ENCODE measurements at places on chromosomes 16 and 17.

DNA sequence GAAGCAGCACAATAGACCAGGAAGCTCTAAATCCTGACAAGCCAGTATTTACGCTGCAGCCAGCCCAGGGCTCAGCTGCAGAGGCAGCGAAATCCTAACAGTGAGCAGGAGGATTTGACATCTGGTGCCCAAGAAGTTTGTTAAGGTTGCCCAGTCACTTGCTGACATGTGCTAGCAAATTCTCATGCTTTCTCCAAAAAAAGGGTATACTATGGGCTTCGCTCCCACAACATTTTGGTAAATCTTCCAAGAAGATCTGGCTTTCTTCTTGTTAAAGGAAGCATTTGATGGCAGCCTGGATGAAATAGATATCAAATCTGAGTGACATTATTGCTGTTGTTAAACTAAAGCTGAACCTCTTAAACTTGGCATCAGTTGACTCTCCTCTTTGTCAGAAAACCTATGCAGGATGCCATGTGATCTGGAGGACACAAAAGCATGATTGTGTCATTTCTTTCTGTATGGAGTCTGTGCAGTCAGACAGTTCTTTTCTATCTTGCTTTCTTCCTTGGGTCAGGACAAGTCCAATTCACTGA lies 949.7 kb upstream of the RBFOX1 start:
- no peak for DNase-seq

- DNase-seq, result no peak
These were observed 68.1 kb downstream of the COG7 start for GRCh38 chr16:23384878-23385277.

GRCh38 chr16:87826798-87827587 lies 42.3 kb downstream of the SLC7A5 start:
- no peak for DNase-seq

- no peak for DNase-seq
These were observed 30.2 kb downstream of the SPACA3 start for GRCh38 chr17:33021731-33022408.

DNA sequence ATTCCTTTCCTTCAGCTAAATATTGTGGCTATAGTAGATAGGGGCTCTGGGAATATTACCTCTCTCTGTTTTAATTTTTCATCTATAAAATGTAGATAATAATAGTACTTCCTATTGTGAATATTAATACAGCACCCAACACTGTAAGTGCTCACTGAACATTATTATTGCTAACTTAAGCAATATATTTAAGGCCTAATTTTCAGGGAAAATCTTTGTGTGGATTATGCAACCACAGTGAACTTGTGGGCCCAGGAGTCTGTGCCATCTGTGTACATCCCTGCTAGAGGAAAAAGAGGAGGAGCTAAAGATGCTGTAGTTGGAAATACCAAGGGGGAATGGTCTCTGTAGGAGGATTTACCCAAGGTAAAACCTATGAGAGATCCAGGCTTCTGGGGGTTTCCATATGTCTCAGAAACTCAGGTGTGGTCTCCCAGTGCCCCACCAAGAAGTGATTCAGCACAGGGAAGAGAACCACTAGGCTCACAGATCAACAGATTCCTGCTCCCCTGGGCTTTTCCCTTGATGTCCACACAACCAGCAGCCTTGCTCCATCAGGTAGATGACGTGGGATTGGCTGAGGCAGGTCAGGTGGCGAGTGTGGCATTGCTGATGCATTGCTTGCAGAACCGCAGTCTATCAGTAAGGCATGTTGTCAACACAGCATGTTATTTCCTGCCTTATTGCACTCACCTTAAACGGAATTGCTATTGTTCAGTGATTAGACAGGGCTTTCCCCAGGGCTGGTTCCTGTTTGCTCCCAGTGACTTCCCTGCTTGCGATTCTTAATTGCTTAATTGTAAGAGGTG lies 1.6 kb upstream of the N4BP1 start:
- DNase-seq, result peak; percentile 98

- DNase-seq, result no peak
These were observed 22.2 kb downstream of the TRPV3 start for GRCh38 chr17:3535253-3535995.

- no peak for DNase-seq
These were observed 154.2 kb upstream of the CDH8 start for GRCh38 chr16:62190426-62190825.

All from keratinocyte (primary cell).